Lung microvascular endothelial cell (primary cell): ENCODE measurements at places on chromosomes 3 and 15. TPM values are rescaled to one million over a fixed set of nuclear protein-coding genes. Genes with fewer than 3 reads are reported as not detected.

Gene MCTP2
- total RNA-seq, result 2.8 and 14.1 TPM in 2 replicates

Gene APPL1
- total RNA-seq, result 31.8 and 38.7 TPM in 2 replicates

Gene CIB1
- 31.2 and 36.0 TPM in 2 replicates for total RNA-seq

Gene ALDH1A2
- 24.6 and 34.5 TPM in 2 replicates for total RNA-seq

Gene RTF1
- 11.3 and 12.5 TPM in 2 replicates for total RNA-seq

GRCh38 chr3:171535133-171535532 lies 74.9 kb upstream of the TNIK start:
- no peak for DNase-seq

GRCh38 chr15:57382969-57383368 lies 6.7 kb downstream of the CGNL1 start:
- DNase-seq, result no peak

DNA sequence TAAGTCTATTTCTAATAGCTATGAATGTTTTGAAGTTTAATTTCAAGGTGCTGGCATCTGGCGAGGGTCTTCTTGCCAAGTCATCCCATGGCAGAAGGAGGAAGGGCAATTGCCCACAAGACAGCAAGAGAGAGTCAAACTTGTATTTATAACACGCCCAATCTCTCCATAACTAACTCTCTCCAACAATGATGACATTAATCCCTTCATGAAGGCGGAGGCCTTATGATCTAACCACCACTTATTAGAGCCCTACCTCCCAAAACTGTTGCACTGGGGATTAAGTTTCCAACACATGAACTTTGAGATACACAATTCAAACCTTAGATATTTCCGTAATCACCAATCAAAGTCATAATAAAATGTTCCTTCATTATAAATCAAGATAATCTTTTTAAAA lies 406.9 kb downstream of the CNTN6 start:
- DNase-seq, result no peak

DNA sequence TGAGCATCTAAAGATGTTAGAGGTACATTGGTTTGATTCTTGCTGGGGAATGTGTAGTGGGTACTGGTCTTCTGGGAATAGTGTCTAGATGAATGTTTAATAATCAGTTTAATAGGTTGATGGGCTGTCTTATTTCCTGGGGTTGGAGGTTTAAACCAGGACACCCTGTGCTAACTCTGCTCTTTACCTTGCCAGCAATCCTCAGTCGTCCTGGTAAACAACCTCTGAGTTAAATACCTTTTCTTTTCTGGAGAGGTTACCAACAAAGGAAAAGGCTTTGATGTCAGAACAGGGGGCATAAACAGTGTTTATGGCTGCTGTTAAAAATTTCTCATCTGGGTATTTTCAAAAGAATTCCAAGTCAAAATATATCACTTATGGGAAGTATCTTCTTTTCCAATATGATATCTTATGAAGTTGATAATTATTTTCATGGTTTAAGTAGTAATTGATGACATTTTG lies 23.5 kb downstream of the MITF start:
- DNase-seq, result no peak

- DNase-seq, result no peak
These were observed 62.0 kb downstream of the MYO5A start for GRCh38 chr15:52466716-52467115.

DNA sequence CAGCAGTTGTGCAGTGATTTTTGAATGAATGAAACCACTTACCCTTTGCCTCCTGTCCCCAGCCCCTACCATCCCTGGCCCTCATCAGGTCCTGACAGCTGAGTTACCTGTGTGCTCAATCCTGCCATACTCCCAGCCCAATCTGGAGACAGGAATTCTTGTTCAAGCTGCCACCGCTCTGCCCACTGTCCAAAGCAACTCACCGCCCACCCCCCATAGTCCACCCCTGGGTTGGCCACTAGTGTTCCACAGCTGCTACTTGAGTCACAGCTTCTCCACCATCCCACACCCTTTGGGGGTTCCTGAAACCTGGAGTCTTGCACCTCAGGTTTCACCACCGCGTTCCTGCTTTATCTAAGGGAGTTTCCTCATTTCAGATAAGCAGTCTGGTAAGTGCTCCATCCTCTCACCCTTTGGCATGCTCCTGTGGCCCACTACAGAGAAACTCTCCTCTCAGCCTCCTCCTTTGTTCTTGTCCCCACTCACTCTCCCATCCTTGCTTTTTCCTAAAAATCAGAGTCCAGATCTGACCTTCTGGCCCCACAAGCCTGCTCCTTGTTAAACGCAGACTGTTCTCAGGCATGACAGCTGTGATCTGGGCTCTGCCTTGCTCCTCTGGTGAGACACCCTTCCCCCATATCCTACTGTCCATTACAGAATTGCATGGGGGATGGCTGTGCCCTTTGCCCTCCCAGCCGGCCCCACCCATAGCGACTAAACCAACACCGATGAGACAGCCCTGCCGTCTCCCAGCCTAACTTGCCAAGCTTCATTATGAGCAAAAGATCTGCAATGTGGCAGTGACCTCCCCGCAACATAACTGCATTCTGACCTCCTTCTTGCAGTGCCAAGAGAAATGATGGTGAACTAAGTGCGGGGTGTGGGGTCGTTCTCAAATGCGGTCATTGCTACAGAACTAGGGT lies 50.0 kb downstream of the CYP19A1 start:
- DNase-seq, result no peak

DNA sequence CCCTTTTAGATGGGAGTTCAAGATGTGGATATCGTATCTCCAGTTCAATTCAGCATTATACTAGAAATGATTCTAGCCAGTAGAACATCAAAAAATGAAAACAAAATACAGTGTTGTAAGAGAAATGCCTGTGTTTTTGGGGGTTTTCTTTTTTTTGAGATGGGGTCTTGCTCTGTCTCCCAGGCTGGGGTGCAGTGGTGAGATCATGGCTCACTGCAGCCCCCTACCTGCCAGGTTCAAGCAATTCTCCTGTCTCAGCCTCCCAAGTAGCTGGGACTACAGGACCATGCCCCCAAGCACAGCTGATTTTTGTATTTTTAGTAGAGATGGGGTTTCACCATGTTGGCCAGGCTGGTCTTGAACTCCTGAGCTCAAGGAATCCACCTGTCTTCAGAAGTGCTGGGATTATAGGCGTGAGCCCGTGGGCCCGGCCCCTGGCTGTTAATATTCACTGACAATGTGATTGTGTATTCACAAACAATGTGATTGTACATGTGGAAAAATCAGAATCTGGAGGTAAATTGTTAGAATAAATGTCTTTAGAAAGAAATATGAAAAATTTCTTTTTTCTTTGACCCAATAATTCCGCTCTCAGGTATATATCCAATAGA lies 59.0 kb downstream of the ARIH1 start:
- peak; percentile 34 for DNase-seq

DNA sequence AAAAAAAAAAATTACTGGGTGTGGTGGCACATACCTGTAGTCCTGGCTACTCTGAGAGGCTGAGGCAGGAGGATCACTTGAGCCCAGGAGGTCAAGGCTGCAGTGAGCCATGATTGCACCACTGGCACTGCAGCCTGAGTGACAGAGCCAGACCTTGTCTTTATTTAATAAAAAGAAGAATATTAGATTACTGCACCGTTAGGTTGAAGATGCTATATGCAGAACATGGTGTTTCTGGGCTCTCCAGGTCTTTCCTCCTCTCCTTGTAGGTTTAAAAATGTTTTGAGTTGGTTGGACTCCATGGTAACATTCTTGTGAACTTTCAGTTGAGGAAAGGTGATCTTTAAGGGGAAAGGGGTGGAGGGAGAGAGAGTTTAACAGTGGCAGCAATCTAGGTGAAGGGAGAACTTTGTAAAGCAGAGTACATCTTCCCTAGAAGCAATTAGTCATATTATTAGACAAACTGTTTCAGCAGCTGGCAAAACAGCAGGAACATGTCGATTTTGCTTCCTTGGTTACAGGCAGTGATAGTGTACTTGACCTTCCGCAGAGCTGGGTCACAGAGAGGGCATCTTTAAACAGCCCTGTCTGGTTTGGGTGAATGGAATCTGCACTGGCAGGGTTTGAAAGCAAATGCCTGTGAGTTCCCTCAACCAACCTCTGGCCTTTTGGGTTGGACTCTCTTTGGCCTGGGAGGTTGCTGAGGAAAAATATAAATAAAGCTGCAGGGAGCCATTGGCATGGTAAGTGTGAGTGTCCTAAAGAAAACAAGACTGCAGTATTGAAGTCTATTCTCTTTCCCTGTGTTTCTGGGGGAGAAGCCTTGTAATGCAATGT lies 42.8 kb downstream of the NR2C2 start:
- DNase-seq, result peak; percentile 55

- no peak for DNase-seq
These were observed 77.1 kb upstream of the MFGE8 start for GRCh38 chr15:88990185-88990679.
